Stimulated activated CD8-positive, alpha-beta memory T cell treated with anti-CD3 and anti-CD28 coated beads, Interleukin-4, amount 100 ng/mL, for 1 hour (primary cell): ENCODE measurements at places on chromosomes 13 and 19.

- no peak for DNase-seq
These were observed 16.0 kb upstream of the ZNF554 start for GRCh38 chr19:2803486-2804155.

- no peak for DNase-seq
These were observed 32.3 kb downstream of the TMPRSS9 start for GRCh38 chr19:2392366-2392765.

GRCh38 chr19:9309974-9310446 is 372 bp upstream of the ZNF699 start:
- DNase-seq, result peak; percentile 71

GRCh38 chr13:62544928-62545327 is 1129.3 kb upstream of the PCDH20 start:
- DNase-seq, result no peak

DNA sequence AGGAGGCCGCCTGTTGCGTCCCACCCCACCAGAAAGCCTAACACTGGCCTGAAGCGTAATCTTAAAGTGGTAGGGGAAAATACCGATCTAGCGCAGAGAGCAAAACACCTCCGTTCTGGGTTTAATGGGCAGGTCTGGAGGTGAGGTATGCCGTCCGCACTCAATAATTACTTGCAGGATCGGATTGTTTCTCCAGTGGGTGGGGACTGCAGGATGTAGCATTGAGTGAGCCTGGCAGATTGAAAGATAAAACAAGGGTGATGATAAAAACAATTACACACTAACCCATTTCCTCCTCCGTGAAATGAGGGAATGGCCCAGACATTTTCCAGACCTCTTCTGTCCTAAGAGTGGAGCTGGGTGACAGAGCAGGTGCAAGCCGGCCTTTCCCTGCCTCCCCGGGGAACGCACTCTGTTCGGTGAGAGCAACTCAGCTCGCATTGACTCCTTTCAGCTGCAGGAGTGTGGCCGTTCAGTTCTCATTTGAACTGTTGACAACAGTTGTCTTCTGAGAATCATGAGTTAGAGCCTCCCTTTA is 110.2 kb upstream of the DOCK9 start:
- DNase-seq, result no peak

DNA sequence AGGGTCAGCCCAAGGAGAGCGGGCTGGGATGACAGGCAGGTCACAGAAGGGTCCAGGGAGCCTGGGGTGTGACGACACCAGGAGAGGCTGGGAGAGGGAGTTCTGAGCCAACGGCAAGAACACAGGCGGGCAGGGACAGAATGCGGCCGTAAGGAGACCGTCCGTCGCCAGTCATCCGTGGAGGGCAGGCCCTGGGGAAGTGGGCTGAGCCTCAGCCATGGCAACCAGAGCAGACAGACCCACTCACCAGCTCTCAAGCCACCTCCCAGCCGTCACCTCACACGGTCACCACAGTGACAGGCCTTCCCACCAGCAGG is 3.7 kb upstream of the TMEM86B start:
- DNase-seq, result no peak

DNA sequence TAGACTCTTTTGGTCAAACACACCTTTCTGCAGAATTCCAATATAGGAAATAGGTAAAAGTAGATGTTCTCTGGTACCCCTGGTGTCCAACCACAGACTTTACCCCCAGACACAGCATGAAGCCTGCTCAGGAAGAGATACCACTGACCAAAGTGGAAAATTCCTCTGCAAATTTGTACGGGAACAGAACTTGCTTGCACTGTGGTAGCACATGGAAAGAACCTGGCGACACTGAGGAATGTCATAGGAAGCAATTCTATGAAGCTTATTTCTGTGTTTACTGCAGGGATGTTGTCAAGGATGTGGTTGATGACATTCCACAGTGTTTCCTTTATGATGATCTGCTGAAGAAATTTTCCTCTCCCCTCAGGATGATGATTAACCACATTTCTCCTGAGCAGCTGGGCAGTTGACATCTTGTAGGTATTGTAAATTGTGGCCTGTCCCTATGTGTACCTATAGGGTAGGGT is 48.9 kb upstream of the TNFSF11 start:
- DNase-seq, result no peak

DNA sequence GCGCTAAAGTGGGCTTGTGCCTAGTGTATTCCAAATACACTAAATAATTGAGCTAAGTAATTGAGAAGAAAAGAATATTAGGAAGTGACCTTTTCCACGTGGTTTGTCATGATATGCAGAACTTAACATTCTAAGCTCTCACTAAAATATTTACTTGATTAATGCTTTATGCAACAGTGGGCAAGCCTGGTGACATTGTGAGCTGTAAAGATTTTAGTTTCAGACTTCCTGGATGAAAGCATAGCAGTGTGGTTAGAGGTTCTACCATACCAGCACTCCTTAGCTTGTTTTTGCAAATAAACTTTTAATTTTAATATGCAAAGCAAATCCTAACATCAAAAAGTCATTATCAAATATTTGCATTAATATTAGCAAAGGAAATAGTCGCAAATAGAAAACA is 1065.1 kb upstream of the SPRY2 start:
- DNase-seq, result no peak

DNA sequence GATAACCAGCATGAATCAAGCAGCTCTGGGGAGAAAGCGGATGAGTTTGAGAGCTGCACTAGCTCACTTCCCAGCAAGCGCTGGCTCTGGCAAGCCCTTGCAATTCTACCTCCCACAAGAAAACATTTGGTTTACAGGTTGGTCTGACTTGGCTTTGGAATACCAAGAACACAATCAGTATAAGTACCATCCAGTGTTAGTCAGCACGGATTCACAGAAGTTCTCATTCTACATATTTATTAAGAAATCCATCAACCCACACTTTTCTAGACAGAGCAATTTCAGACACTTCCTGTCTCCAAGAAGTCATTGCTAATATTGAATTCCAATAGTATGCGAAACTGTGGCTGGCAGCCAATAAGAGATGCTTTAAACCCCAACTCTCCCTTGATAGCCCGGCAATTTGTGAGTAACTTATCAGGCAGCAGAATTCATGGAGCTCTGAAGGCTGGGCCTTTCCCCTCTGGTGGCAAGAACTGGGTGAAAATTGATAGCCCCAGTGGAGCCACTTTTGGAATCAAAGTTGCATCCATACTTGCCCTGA is 59.4 kb upstream of the WASF3 start:
- no peak for DNase-seq

DNA sequence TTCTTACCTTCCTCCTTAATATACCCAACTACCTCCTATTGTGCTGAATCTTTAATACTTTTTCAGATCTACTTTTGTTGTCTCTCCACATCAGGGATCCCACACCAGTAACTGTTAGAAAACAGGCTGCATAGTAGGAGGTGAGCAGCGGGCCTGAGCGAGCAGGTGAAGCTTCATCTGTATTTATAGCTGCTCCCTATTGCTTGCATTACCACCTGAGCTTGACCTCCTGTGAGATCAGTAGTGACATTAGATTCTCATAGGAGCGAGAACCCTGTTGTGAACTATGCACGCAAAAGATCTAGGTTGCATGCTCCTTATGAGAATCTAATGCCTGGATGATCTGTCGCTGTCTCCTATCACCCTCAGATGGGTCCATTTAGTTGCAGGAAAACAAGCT is 279.8 kb downstream of the DIAPH3 start:
- DNase-seq, result no peak

- DNase-seq, result no peak
These were observed 17.3 kb downstream of the UPF1 start for GRCh38 chr19:18848878-18849661.

DNA sequence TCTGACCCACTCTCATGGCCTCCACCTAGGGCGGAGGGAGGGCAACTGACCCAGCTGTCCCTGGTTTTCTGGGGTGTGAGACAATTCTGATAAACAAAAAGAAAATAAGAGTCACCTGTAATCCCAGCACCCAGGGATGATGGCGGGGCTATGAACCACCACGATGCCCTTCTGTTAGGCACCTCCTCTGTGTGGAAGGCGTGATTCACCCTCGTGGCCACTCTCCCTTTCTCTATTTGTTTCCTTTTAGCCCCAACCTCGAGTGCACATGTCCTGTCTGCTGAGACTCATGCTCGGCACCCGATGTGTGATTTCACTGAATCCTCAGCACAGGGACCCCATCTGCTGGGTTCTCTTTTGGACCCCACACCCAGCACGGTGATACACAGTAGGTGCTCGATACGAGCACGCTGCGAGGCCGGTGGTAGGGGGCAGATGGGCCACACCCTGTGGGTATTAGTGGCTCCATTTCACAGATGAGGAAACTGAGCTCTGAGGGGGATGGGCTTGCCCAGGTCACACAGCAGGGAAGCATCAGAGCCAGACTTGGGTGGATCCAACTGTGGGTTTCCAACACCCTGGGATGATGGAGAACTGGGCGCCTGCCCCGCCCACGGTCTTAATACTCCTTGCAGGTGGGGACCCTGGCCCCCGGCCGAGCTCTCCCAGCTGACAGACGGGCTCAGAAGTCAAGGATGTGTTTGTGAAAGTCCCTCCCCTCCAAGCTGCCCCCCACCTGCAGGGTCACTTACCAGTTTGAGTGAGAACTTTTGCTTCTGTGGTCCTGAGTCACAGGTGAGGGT is 24.9 kb downstream of the VRK3 start:
- no peak for DNase-seq

DNA sequence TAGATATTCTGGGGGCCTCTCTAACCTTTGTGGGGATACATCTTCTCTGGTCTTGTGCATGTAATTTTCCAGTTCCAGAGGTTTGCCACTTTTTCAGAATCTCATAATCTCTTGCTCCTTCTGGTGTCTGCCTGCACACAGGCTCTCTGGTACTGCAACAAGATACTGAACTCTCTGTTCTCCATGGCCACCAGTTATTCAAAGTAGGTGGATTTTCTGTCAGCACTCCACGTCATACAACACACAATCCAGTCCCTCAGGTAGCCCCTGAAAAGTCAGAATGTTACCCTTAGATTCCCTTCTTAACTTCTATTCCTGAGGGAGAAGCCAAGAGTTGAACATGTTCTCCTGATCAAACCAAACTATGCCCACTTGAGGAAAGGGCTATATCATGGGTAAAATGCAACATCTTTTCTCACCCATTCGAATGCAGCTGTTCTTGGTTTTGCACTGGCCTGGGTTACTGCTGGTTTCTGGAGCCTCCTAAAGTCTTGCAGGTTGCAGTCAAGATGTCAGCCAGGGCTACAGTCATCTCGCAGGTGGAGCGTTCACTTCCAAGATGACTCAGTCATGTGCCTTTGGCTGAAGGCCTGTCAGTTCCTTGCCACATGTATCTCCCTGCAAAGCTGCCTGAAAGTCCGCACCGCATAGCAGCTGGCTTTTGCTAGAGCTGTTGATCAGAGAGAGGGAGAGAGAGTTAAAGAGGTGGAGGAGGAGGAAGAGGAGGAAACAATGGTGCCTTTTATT is 57.7 kb upstream of the TUBA3C start:
- no peak for DNase-seq

GRCh38 chr19:58107778-58108545 is 9.9 kb upstream of the ZSCAN18 start:
- DNase-seq, result no peak

GRCh38 chr13:110912651-110913051 is 2.2 kb downstream of the ANKRD10 start:
- no peak for DNase-seq

DNA sequence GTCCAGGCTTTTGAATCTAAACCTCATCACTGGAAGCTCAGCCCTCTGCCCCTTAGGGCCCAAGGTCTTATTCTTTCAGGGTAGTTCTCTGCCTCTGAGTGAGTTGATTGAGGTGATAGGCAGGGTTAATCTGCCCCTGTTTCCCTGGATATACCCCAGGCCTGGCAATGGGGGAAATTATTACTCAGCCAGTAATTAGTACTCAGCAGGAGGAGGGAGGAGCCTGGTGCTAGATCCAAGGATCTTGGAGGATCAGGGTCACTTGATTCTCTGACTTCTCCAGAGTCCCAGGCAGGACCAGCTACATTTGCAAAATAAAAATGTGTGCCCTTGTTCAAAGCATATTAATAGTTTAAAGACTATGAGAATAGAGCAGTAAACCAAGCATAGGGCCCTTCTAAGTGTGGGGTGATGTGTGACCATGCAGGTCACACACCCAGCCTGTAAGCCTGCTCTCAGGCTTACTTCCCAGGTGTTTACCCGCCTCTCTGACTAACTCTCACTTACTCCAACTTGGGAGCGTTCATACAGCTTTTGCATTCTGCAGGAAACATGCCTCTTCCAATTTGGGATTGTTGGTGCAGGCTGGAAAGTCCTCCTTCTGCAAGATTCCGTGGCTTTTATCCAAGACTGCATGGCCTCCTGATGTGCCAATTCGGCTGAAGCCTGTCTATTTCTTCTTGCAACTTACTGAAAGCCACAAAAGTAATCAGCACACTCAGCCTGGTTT is 7.9 kb upstream of the STK24 start:
- no peak for DNase-seq

DNA sequence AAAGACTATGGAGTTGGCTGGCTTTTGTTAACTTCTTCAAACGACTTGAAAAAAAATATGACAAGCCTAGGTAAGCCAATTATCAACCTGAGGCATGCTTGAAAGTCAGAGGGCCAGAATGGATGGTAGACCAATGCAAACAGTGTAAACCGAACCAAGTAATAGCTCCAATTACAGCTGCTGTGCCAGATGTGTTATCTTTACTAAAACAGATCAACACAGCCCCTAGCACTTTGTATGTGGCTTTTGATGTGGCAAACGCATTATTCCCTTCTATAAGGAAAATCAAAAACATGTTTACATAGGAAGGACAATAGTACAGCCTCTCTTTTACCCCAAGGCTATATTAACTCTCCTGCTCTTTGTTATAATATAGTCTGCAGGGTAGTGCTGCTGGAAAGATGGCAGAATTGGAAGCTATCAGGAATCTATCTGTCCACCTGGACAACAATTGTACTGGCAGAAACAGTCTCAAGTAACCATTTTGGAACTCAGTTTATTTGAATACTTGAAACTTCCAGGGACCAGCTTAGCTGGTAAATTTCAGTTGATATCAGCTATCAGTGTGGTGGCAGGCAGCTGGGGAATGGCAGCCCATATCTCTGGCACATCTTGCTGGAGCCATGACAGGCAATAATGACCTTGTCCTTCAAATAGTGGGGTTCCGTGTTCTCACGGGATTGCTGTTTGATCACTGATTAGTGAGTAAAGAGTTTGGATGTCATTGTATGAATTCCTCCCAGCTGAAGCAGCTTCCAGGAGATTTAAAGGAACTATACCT is 144.4 kb upstream of the WASF3 start:
- no peak for DNase-seq

- no peak for DNase-seq
These were observed 37.3 kb downstream of the SMARCA4 start for GRCh38 chr19:10998045-10998533.

- no peak for DNase-seq
These were observed 48.6 kb upstream of the WASF3 start for GRCh38 chr13:26508885-26509284.

- no peak for DNase-seq
These were observed 2.3 kb upstream of the TPM4 start for GRCh38 chr19:16073988-16074387.

- no peak for DNase-seq
These were observed 3.1 kb upstream of the CCDC70 start for GRCh38 chr13:51858433-51859247.

DNA sequence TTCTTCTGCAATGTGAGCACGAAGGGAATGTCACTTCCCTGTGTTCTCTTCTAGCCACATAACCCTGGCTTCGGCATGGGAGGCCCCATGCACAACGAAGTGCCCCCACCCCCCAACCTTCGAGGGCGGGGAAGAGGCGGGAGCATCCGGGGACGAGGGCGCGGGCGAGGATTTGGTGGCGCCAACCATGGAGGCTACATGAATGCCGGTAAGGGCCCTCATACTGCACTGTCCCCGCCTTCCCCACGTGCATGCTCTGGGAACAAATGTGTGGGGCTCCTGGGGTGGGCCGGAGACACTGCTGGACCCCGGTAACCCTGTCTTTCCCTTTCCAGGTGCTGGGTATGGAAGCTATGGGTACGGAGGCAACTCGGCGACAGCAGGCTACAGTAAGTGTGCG is 17.7 kb upstream of the QTRT1 start:
- DNase-seq, result no peak
